ENCODE measurements at places on chromosomes 1 and 21.

GRCh38 chr1:184223216-184223615 lies 163.6 kb upstream of the C1orf21 start:
- DNase-seq, result no peak

DNA sequence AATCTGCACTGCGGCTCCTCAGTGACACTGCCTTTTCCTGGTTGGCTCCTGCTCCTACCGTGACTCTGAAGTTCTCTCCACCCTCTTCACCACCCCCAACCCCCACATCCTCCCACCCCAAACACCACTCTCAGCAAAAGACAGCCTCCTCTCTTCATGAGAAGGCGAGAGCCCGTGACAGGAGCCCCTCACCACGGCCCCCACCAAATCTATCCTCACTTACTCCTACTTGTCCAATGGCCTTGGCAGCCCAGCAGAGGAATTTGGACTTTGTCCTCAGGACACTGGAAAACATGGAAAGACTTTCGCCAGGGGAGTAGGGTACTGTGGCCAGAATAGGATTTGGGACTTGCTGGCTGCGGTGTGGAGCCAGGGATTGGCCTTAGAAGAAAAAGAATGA lies 6.9 kb downstream of the TMEM125 start:
- no peak for DNase-seq

GRCh38 chr1:8217011-8217711 lies 100.8 kb upstream of the SLC45A1 start:
- peak; percentile 5 for DNase-seq

DNA sequence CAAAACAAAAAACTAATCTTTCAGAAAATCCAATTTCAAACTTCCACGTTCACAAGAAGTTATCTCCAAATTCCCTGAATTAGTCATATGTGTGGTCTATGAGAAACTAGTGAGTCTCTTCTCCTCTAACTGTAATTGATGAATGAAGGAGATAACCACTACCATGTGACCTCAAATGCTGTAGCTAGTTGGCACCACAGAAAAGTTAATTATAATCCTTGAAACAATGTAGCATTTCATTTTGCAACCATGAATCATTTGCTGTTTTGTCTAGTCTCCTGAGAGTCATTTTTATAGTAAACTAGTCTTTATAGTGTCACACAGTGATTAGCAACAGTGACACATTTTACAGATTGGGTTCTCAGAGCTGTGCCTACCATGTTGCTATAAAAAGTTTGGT lies 287.5 kb downstream of the LRRIQ3 start:
- DNase-seq, result no peak
